ENCODE measurements at places on chromosomes 3 and 15.

DNA sequence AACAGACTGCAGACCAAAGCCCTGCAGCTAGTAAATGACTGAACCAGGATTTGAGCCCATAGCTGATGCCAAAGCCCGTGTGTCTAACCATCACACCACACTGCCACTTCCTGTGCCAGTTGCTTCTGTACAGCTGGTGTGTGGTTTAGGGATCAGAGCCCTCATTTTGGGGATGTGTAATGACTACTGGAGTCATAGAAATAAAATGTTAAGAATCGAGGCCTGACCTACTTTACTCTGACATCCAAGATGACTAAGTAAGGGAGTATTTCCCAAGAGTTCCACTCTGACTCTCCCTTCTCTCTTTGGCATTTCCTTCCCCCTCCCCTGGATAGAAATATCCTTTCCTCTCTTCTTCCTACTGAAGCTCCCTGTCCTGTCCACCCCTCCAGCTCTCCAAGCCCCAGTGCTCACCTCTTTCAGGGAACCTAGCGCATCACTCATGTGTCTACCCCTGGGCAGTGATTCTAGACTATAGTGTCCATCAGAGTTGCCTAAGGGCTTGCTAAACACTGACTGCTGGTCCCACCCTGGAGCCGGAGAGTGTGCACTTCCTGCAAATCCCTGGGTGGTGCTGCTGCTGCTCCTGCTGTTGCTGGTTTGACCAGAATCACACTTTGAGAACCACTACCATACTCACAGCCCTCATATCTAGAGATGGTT lies 53.8 kb downstream of the MGLL start:
- DNase-seq, result no peak

GRCh38 chr3:137789236-137789635 lies 25.1 kb downstream of the SOX14 start:
- DNase-seq, result no peak

- DNase-seq, result peak; percentile 30
Measured at GRCh38 chr3:177357352-177358090, 160.2 kb upstream of the TBL1XR1 start.

- DNase-seq, result no peak
Measured at GRCh38 chr3:149247008-149247710, 25.5 kb upstream of the CP start.

DNA sequence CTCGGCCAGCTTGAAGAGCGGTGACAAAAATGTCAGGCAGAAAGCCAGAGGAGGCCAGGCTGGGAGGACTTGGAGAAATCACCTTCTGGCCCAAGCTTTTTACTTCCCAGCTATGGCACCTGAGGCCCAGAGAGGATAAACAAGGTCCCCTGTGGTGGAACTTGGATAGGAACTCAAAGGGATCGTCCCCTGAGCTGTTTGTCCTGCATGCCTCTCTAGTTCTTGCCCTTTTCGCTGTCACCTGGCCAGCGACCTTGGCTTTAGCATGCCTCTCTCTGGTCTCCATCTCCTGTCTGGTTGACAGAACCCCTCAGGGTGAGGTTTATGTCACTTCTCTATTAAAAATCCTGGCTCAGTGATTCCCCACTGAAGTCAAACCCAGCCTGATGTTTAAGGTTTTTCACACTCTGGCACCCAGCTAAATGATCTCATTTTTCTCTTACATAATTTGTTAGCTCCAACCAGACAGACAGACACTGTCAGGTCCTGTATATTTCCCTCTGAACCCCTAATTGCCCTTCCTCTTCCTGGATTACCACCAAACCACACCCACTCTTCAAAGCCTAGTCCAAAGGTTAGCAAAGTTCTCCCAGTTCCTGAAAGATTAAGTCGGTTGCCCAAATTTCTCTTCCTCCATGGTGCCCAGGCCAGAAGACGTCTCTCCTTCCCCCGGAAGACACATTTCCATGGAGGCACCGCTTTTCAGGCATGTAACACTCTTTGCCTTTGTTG lies 169.1 kb downstream of the FAM43A start:
- DNase-seq, result no peak

DNA sequence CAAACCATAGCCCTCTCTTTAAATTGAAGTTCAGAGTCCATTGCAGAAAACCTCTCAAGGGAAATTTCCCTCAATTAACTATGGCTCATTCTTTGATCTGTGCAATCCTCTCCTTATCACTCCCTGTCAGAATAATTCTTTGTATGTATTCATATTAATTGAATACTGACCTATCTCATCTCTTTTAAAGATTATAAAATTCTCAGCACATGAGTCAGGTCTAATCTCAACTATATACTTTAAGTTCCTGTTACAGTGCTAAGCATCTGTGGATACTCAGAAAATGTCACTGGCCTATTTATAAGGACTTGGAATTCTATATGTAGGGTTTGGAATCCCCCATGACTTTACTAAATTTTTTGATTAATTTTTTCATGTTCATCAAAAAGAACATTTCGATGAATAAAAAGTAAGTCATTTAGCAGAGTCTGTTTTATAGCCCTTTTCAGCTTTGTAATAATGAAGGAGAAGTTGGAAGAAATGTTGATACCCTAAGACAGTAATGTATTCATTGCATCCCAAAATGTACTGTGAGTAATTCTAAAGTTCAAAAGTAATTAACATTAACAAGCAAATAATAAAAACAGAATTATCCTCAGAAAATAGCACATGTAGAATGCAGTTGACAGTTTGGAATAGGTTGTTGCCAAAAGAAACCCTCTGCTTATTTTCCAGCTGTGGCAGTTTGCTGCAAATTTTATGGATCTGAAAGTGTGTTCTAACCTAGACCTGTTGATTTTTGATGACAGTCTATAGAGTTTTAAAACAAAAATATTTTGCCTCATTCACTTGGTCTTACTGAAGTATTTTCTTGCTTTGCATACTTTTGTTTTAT lies 503.4 kb upstream of the CBLB start:
- no peak for DNase-seq

- DNase-seq, result no peak
Measured at GRCh38 chr15:74869726-74870407, 3.3 kb downstream of the SCAMP2 start.

DNA sequence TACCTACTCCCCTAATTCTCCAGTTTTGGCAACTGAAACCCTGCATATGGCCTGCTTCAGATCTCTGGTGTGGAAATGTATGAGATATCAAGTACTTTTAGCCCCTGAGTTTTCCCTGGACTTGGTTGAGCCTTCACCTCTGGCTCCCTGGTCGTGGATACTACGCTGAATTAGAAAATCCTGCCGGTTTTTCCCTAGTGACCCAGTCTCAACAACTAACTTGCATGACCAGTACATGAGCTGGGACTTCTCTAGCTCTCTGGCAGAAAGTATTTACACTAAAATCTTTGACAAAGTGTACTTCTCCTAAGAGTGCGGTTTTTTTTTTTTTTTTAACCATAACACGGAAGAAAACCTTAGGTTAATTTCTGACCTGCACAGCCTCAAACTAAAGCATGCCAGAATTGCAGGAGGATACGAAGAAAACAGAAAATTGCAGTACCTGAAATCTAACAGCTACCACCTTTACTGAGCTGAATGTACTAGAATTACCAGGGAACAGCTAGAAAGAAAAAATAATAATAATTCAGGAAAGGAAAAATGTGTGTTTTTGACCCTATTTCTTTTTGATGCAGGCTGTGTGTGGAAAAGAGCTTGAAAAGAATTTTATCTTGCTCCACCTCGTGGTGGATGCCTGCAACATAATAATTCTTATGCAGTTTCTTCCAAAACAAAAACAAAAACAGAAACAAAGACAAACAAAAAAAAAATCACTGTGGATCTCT lies 165.6 kb downstream of the GMNC start:
- no peak for DNase-seq

DNA sequence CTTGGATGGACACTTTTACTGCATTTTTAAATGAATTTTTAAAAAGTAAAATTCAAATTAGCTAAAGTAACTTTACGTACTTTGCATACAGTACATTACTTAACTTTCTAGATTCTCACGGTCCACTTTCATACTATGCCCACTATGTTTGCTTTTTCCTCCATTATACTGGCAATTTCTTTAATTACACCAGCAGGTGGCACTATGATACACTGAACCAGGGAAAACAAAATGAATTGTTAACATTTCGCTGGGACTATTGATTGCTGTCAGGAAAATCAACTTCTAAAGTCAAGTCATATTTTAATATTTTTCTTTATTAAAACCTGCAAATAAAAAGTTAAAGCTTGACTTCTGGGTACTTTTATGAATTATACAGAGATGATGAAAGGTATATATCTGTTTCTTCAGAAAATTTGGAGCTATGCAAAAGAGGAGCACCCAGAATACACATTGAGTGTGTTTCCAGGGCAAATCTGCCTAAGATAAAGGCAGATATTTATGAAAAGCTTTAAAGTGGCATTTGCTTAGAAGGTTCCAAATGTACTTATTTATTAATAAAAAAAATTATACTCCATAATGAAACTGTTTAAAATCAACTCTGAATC lies 21.8 kb upstream of the POU1F1 start:
- no peak for DNase-seq

DNA sequence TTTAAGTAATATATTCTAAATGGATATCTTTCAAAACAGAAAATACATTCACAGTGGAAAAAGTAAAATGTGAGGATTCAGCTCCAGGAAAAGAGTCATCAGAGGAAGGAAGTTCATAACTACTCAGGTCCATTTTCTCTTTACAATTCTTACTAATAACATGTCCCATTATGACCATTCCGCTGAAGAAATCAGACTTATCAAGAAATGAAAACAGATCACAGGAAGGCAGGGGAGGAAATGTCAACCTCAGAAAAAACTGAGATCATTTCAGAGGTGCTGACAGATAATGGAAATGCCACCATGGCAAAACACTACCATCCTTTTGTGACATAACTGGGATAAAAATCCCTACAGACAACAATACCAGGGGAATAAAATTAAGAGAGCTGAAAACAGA lies 139.5 kb downstream of the MAGI1 start:
- no peak for DNase-seq

- DNase-seq, result no peak
Measured at GRCh38 chr15:57667171-57667849, 39.2 kb upstream of the POLR2M start.

GRCh38 chr3:139120086-139121056 lies 75.7 kb upstream of the PRR23C start:
- no peak for DNase-seq

GRCh38 chr3:36303286-36303685 lies 77.0 kb upstream of the STAC start:
- no peak for DNase-seq

DNA sequence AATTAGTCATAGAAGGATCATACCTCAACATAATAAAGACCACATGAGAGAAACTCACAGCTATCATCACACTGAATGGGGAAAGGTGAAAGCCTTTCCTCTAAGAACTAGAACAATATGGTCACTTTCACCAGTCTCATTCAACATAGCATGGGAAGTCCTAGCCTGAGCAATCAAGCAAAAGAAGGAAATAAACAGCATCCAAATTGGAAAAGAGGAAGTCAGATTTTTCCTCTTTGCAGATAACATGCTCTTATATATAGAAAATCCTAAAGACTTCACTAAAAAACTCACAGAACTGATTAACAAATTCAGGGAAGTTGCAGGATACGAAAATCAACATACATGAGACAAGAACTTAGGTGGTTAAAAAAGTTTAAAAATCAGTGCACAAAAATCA lies 24.7 kb downstream of the MAP3K13 start:
- DNase-seq, result no peak

GRCh38 chr3:126533506-126533905 lies 9.6 kb downstream of the CHST13 start:
- DNase-seq, result no peak

GRCh38 chr15:71115567-71116351 lies 488 bp downstream of the THSD4 start:
- DNase-seq, result no peak

- DNase-seq, result no peak
Measured at GRCh38 chr3:106510206-106510605, 641.4 kb upstream of the CBLB start.

DNA sequence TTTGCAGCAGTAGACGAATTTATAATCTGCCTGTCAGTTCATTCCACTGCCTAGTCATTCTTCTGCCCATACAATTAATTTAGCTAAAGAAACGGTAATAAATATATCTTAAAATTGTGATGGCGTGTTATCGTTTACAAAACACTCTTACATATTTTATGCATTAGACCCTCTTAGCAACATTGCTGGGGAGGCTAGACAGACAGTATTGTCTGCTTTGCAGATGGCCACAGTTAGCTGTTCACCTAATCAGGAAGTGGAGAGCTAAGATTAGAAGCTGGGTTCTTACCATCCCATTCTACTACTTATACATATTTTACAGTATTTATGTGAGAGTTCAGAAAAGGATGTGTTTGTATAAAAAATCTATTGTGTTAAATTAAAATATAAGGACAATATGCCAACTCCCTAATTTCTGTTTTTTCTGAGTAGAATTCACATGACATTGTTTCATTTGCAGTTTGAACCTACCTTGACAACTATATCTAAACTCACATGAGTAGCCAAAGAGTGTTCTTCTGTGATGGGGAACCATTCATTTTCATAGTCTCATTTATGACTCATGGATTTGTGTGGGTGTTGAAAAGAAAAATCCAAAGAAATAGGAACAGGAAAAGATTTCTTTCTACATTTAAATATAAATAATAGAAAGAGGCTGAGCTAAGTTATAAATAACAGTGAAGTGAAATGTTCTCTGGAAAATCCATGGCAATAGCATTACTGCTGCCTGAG lies 41.7 kb upstream of the C3orf80 start:
- no peak for DNase-seq
